NCI-H446 (cell line): ENCODE measurements at places on chromosomes 2 and 18.

GRCh38 chr2:66445925-66446871 is 11.3 kb downstream of the MEIS1 start:
- DNase-seq: no peak

DNA sequence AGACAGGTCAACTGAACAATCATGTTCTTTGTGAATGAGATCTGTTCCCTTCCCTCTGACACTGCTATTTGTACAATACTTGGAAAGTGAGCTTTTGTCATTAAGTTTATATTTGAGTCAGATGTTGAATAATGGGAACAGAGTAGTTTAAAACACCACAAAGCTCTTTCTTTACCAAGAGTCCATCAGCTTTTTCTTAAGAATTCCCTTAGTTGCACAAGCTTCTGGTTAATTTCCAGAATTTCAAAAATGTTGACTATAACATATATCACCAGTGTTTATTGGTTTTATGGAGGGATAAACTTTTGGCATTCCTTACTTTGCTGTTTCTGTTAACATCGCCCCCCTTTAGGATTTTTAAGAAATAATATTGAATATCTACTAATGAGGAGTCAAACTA is 403.7 kb downstream of the CCDC85A start:
- DNase-seq: no peak

DNA sequence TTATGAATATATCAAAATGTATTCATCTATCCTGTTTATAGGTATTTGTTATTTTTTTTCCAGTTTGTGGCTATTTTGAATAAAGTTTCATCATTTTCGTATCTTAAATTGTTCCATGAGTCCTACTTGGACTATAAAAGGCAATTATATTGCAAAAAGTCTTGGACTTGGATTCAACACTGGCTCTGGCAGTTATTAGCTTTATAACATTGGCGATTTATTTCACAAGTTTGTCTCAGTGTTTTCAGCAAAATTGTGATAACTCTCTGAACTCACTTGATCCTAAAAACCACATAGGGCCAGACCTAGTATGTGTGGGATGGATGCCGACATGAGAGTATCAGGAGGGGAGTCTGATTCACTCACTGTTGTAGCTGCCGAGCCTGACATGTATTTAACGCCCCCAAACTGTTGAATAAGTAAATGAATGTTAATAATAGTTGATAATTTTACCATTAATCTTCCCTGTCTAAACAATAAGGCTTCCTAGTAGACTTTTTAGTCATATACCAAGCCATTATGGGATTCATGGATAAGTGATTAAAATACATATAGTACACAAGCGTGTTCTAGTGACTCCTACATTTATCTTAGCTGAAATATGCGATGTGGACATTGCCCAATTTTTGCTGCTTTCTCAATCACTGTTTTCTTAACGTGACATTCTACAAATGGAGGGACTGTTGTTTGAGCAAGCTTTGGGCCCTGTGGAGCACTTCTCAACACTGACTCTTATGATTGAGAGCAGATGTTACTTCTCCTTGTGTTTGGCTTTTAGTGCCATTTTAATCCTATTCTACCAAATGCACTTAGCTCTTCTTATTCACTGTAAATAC is 907.6 kb downstream of the EPHA4 start:
- DNase-seq: no peak

DNA sequence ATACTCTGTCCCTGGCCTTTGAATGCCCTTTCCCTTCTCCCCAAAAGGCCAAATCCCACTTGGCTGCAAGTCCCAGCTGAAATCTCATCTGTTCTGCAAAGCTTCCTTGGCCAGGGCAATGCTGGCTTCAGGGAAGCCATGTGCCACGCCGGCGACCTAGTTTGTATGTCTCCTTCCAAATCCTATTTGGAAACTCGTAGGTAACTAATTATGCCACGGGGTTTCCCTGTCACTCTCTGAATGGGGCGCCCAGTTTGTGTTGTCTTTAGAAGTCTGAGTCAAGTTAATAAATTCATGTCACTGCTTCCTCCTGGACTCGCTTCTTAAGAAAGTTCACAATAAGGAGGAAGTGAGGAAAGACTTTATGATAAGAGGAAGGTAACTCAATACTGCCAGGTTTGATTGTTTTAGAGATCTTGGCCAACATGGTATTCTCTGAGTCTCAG is 19.1 kb downstream of the FHL2 start:
- no peak for DNase-seq

DNA sequence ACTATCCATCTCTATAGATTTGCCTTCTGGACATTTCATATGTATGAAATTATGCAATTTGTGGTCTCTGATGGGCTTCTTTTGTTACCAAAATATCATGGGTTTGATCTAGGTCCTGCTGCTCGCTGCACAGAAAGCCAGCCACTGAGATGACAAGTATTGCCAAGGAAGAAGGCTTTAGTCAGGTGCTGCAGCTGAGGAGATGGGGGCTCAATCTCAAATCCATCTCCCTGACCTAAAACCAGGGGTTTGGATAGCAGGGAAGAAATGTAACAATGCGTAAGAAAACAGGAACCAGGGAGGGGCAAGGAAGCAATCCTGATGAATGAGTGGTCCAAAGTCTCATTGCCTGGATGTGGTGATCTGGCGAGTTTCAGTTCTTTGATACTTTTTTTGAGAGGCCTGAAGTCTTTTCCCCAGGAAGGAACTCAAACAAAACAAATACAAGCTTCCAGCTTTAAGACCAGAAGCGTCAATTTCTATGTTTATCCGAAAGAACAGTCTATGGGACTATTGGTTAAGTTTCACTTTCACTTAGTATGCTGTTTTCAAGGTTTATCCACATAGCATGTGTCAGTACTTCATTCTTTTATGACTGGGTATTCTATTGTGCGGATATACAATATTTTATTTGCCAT is 3.4 kb upstream of the CKAP2L start:
- no peak for DNase-seq
